ENCODE measurements at places on chromosomes 2 and 18. TPM values are rescaled to one million over a fixed set of nuclear protein-coding genes. Genes with fewer than 3 reads are reported as not detected.

The TSPYL6 gene
- total RNA-seq: 0.21 TPM

The CXCR2 gene
- 0.31 TPM for total RNA-seq

DNA sequence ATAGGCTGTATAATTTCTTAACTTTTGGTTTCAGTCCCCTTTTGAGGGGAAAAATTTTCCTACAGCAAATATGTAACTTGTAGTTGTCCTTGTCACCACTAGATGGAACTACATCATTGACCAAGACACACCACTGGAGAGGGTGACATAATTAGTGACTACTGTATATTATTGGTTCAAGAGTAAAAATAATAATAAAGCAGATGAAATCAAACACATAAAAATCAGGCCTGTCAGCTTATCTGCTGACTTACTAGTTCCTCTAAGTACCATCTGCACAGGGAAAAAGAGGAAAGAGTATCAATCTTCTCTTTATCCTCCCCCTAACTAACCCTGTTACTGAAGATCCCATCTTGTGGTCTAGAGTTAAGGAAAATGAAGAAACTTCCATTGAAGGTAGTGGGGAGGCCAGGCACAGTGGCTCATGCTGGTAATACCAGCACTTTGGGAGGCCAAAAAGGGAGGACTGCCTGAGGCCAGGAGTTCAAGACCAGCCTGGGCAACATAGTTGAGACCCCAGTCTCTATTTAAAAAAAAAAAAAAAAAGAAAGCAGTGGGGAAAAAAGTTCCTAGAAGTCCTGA is 29.6 kb upstream of the ENOSF1 start:
- peak; percentile 57 for DNase-seq

The FTCDNL1 gene
- 6.7 TPM for total RNA-seq

GRCh38 chr2:70779491-70779890 is 11.0 kb downstream of the FIGLA start:
- DNase-seq: peak; percentile 80

The SLC8A1 gene
- total RNA-seq: 30.6 TPM

DNA sequence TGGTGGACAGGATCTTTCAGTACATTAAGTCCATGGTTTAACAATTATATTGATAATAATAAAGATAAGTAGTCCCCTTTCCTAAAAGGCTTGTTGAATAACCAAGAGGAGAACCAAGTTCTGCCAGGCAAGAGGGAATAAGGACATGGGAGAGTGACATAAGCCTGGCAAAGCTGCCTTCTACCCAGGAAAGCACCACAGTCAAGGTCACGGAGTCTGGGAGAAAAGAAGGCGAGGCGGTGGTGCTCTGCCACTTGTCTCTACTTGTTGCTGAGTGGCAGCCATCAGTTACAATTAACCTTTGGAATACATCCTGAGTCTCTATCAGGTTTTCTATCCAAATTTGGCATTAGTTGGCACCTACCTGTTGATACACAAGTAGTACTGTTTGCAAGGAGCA is 101.7 kb upstream of the GATA6 start:
- DNase-seq: no peak

The TRABD2A gene
- not detected for total RNA-seq

DNA sequence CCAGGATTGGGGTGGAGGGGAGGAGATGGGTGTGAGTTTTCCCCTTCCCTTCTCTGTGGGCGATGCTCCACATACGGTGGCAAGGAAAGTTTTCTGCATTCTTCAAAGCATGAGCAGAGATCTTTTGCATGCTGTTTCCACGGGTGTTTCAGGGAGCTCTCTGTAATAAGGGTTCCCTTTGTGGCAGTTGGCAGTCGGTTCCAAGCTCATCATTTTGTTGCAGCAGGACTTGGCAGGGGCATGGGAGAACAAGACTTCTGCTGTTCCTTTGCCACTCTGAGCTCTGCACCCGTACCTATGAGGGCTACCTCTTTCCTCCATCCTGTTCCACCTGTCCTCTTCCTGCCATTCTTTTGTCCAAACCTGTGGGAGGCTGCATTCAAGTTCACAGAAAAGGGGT is 71.3 kb upstream of the SPRED2 start:
- DNase-seq: no peak

The RIT2 gene
- not detected for total RNA-seq

The MALT1 gene
- total RNA-seq: 22.2 TPM

The UGT1A4 gene
- 1.6 TPM for total RNA-seq

DNA sequence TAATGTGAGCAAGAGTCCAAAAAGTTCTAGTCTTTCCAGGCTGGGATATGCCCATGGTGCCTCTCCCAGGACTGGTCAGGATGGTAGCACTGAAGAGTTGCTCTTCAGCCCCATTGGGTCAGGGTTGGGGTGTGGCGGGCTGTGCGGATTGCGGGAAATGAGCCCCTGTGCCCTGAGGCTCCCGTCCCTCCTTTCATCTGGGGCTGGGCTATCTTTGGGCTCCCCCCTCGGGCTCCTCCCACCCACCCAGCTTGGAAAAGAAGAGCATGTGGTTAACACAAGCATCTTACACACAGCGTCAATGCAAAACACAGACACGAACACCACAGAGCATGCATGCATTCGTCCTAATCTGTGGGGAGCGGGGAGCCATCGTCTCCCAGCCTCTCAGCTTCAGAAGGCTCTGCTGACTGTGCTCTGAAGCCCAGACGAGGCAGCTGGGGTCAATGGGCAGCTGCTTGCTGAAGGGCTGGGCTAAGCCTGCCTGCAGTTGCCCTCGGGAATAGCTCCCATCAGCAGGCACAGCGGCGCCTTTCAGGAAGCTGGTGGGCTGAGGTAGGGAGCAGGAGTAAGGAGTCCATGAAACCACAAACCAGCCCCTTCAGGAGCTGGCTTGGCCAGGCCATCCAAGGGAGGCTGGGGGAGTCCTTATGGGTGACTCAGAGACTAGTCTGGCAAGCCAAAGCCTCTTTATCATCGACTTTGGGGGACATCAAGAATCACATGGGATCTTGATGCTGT is 112.9 kb downstream of the CLIP4 start:
- DNase-seq: peak; percentile 32

The SNORC gene
- 0.41 TPM for total RNA-seq
